ENCODE measurements at places on chromosomes 11 and 22.
A peak's percentile ranks its signal among the peaks of the same experiment; 100 is the strongest.

DNA sequence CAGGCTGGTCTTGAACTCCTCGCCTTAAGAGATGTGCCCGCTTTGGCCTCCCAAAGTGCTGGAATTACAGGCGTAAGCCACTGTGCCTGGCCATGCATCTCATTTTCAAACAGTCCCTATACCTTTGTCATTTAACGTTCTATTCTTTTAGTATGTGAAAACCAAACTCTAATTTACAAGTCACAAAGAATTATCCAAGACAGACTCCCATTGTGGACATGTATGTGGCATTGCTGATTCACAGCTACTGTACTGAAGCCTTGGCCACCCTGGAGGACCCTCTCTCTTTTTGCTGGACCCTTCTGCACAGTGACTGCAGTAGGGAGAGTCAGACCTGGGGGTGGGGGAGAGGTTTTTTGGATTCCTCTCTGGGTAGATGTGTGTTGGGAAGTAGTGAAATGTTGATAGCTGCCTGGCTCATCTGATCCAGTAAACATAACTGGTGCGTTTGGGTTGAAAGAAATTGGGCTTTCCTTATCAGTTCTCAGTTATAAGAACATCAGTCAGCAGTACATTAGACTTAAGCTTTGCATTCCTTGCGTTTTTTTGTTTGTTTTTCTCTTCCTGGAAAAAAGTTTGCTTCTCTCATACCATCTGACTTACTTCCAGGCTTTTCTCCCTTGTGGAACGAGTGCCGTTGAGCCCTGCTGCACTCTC is 65.9 kb downstream of the MED15 start:
- no peak for DNase-seq

GRCh38 chr22:43364169-43364435 is 20.9 kb upstream of the SCUBE1 start:
- DNase-seq: no peak

DNA sequence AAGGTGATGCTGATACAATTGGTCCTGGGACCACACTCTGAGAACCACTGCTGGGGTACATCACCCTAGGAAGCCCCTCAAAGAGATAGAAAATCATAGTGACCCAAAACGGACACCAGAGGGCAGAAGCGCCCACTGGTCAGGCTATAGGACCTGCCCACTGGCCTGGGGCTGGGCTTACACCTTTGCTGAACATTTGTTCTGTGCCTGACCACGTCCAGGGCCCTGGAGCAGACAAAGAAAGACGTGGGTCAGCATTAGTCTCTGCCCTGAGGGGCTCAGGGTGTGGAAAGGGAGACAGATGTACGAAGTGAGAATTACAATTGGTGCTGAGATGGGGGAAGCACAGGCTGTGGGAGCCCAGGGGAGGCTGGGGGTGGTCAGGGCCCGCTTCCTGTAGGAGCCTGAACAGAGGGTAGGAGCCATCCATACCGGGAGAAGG is 14.4 kb upstream of the SERPINH1 start:
- DNase-seq: no peak

GRCh38 chr11:64305075-64305690 is at the start of gene ESRRA:
TSS of gene ESRRA (plus strand) at chr11:64305524. CDS start at chr11:64307180, 1,656 bp downstream.
- DNase-seq: peak; percentile 99

GRCh38 chr11:26087120-26087935 is 244.6 kb upstream of the ANO3 start:
- DNase-seq: no peak

GRCh38 chr22:38230916-38231315 is 29.1 kb downstream of the MAFF start:
- no peak for DNase-seq

DNA sequence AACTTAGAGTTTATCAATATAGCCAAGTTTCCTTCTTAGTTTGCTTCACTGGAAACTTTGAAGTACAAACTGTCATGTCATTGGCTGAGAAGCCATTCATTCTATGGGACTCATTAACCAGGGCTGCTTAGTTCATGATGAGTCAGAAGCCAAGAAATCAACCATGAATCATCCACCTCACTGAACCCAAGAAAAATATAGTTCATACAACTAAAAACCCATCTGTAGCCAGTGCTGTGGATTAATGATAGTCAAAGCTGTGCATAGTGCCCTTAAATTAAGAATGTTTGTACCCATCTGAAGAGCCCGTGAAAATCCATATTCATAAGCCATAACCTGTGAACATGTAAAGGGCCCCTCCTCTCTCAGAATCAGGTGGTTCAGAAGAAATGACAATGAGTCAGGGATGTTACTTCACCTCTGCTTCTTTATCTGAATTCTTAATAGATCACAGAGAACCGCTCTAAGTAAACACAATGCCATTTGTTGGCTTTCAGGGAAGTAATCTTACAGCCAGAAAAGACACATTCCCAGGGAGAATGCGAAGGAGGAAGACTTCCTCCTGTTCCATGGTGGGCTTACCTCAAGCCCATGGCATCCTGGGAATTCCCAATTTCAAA is 25.4 kb downstream of the MMP20 start:
- DNase-seq: no peak

Measured in activated CD8-positive, alpha-beta memory T cell treated with anti-CD3 and anti-CD28 coated beads for 4 hours (primary cell).